ENCODE measurements at places on chromosomes 13 and 19.

GRCh38 chr13:80339912-80340650, 845 bp downstream of the SPRY2 start:
- DNase-seq, result no peak

DNA sequence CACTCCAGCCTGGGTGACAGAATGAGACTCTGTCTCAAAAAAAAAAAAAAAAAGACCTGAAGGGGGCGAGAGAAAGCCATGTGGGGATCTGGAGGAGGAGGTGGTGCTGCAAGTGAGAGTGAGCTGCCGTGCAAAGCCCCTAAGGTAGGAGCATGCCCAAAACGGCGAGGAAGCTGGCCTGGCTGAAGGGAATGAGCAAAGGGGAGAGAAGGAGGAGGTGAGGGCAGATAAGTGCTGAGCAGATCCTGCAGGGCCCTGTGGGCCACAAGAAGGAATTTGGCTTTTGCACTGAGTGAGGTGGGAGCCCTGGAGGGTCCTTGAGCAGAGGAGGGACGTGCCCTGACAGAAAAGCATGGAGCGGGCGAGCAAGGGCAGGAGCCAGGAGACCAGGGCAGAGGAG, 19.4 kb upstream of the ADGRE5 start:
- no peak for DNase-seq

GRCh38 chr13:113948034-113948742, 25.7 kb downstream of the C13orf46 start:
- no peak for DNase-seq

- DNase-seq, result no peak
Observed at GRCh38 chr13:72180253-72180952, 313.4 kb upstream of the DACH1 start.

DNA sequence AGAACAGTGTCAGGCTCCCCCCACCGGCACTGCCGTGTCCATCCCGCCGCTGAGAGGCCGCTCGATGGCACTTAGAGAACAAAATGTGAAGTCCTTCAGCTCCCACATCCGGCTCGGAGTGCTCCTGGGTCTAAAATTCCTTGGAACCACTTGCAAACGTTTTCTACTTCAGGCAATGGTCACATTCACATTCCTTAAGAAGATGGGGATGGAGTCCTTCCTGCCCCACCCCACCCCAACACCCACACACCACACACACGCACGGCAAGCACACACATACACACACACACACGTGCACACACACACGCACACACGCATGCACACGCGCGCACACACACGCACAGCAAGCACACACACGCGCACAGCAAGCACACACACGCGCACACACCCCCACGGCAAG, 83.4 kb downstream of the SOX1 start:
- DNase-seq, result no peak

DNA sequence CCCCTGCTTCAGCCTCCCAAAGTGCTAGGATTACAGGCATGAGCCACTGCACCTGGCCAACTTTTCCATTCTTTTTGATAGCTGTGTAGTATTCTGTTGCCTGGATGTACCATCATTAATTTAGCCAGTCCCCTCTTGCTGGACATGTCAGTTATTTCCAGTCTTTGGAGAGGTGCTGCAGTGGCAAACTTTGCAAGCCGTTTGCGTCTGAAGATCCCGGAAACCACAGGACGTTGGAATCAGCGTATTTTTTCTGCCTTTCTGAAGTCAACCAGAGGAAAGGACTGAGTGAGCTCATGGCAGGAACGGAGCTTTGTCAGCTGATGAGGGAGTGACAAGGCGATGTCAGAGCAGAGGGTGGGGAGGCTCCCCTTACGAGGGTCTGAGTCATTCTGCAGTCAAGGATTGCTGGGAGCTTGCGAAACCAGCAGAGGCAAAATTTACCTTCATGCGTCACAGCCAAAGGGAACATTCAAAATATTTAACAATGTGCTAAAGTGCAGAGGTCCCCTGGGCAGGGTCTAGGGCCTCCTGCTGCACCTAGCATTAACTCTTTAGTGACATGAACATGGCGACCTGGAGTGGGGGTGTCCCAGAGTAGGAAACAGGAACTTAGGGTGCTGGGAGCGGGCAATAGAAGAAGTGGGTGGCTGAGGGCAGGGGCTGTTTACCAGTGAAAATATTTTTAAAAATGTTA, 5.6 kb downstream of the C5AR1 start:
- no peak for DNase-seq

GRCh38 chr19:52646571-52647217, 8.5 kb upstream of the ZNF83 start:
- DNase-seq, result no peak
